ENCODE measurements at places on chromosomes 12 and 14.

- DNase-seq: no peak
Measured at GRCh38 chr12:91225316-91225715, 42.7 kb upstream of the DCN start.

DNA sequence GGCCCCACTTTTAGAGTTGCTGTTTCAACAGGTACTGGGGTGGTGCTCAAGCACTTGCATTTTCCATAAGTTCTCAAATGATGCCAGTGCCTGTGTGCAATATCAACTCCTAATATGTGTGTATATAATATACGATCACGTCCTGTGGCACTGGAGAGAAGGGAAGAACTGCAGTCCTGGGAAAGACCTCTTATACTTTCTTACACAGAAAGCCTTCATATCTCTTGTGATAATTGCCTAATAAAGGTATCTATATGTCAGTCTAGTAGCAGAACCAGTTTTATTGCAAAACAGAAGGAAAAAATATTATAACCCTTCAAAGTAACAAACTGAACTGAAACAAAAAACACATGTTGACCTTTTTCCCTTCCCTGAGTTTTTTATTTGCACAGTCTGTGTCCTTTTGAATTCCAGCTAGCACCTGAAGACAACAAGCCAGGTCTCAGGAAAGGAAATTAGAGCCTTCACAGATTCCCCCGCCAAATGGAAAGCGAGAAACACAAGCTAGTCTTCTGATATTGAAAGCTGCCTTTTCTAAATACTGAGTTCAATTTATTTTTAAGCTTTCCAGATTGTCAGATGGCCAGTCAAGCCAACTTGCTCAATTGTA, 44.4 kb downstream of the IGF1 start:
- no peak for DNase-seq

DNA sequence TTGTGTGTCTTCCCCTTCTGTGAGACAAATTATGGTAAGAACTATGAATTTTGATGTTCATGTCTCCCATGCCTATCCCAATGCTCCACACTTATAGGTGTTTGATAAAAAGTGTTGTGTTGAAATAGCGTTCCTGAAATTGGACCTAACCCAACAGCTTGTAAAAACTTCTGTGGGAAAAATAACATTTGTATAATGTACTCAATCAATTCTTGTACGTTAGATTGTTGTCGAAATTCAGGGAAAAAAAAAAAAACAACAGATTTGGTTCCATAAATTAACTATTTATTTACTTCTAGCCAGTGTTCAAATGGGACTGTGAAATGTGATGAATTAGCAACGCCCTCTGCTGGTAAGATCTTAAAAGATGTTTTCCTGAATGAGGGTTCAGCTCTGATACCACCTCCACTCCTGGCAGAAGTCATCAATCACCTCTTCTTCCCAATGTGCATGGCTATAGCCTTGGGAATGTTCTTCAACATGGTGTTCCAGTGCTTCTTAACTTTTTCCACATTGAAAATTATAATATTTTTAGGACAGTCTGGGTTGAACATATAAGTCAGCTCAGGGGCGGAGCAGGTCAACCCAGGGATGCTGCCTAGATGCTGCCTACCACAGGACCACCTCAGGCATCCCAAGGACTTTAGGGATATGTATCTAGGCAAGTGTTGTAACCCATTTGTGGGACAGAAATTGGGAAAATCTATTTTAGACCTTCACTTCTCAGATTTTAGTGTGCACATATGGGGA, 170.6 kb downstream of the OTOGL start:
- no peak for DNase-seq

- DNase-seq: no peak
Measured at GRCh38 chr14:75445963-75446362, 18.1 kb downstream of the JDP2 start.
